Left renal pelvis (tissue), 4 donors: ENCODE measurements at places on chromosomes 3 and 15.

DNA sequence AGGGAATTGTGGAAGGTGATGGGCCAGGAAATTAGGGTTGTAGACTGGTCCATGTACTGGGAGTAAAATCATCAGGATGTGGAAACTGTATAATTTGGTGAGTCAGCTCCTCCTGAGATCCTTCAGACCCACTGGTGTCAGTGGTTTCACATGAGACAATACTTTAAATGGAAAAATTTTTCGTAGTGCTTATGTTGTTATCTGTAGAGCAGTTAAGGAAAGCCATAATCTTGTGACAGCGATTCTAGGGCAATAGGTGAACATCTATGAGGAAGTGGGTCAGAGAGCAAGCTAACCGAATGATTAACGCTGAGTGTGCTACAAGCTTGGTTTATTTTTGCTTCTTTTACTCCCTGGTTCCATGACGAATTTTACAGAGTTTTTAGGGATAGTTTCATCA, 200.6 kb downstream of the CADM2 start:
- DNase-seq = no peak

- no peak for DNase-seq
Observed at GRCh38 chr3:182400838-182401237, 392.5 kb upstream of the ATP11B start.

DNA sequence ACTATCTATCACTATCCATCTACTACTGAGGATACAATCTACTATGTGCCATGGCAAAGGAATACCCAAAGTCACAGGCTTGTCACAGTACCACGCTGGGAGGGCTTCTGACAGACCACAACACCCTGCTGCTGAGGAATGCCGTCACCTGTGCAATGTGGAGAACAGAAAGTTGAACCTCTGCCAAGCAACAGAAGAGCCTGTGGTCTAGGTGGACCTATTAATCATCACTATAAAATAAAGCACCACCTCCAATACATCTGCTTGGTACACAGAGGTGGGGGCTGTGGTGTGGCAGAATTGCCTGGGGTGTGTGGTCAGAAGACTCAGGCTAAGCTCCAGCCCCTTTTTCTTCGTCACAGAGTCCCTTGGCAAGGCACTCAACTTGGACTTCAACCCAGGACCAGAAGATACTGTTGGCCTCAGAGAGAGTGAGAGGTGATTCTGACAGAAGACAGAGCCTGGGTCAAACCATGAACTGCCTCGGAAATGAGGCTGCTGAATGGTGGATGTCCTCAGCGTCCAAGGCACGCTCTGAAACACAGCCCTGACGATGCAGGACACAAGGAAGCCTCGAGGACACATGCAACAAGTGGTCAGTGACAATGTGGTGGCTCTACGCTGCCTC, 189.4 kb upstream of the CHRNA7 start:
- no peak for DNase-seq

- no peak for DNase-seq
Observed at GRCh38 chr3:18872466-18872865, 275.8 kb upstream of the KCNH8 start.

DNA sequence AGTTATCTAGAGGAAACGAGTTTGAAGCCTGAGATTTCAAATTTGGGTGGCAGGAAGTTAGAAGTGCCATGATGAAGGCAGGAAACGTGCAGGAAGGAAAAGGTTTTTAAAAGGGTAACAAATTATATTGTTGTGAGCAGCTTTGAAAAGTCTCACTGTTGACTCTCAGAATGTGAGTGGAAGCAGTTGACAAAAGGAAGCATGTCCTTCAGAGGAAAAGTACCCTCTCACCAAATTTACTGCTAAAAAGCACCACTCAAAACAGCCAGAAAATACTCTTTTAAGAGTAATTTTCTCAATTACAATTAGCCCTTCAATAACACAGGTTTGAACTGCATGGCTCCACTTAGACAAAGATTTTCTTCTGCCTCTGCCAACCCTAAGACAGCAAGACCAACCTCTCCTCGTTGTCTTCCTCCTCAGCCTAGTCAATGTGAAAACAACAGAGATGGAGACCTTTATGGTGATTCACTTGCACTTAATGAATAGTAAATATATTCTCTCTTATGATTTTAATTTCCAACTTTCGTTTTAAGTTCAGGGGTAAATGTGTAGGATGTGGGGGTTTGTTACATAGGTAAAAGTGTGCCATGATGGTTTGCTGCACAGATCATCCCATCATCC, 117.1 kb upstream of the LIPC start:
- DNase-seq = no peak

DNA sequence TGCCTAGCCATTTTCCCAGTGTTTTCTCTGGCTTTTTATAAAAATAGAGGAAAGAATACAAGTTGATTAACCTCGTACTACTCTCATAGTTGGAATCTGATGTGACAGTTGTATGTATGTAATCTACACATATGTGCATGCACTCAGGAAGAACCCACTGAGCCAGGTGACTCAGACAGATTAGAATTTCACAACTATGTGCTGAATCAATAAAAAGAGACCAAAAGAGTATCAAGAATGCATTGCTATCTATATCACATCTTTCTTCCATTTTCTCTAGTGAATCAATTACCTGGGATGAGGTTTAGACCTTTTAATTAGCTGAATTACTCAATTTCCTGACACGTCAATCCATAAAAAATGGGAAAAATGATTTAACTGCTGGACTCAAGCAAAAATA, 319.3 kb upstream of the ATP10A start:
- no peak for DNase-seq

DNA sequence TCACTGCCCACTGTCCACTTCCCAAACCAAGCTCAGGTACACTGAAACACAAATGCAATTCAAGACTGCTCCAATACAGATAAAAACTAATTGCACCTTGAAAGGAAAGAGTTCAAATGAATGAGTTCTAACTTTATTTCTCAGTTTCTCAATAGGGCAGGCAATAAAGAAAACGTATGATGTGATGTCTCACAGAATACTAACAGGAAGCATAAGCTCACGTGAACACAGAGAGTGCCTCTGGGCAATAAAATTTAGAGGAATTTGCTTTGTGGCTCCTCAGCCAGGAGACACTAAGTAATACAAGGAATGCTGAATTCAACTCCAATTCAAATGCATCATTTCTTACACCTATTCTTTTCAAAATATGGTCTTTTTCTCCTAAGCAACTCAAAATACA, 82.3 kb upstream of the OCA2 start:
- no peak for DNase-seq

DNA sequence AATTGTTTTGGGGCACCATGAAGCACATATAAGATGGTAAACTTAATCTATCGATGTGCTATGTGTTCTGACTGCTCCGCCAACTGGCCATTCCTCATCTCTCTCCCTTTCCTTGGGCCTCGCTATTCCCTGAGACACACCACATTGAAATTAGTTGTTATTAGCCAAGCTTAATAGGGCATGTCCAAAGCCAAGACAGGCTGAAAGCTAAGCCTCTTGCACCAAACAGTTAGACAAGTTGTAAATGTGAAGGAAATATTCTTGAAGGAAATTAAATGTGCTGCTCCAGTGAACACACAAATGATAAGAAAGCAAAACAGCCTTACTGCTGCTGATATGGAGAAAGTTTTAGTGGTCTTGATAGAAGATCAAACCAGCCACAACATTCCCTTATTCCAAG, 39.3 kb downstream of the C2CD4A start:
- no peak for DNase-seq

DNA sequence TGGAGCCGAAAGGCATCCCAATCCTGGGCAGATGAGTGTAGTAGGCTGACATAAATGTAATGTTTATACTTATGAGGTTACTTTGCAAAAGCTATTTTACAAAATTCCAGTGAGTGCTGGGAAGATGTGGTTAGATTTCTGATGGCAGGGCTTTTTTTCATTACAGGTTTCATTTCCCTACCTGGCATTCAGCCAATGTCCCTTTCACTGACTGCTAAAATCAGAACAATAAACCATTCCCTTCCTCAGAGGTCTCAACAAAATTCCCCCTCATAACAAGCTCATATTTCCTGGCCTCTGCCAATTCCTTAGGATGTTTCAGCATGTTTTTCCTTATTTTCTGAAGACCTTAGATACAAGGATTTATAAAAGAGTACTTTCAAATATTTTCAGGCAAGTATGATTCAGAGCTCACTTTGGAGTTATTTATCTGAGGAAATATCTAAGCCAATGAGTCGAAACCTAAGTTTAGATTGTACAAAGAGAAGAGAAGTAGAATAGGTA, 40.9 kb upstream of the CCDC80 start:
- DNase-seq = no peak

DNA sequence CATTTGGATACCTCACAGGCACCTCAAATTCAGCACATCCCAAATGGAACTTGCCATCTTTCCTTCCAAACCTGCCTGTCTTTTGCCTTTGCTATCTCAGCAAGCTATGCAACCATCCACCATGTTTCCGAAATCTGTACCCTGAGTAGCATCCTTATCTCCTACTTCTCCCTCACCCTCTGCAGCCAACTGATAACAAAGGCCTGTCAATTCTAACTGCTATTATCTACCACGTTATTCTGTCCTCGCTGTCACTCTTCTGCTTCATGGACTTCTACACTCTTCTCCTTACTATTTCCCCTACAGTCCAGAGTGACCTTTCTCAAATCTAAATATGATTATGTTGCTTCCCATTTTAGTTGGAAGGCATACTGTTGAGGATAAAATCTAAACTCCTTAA, 25.5 kb upstream of the TAFA4 start:
- DNase-seq = no peak

GRCh38 chr15:40714144-40714543, 19.2 kb downstream of the RAD51 start:
- DNase-seq = no peak

DNA sequence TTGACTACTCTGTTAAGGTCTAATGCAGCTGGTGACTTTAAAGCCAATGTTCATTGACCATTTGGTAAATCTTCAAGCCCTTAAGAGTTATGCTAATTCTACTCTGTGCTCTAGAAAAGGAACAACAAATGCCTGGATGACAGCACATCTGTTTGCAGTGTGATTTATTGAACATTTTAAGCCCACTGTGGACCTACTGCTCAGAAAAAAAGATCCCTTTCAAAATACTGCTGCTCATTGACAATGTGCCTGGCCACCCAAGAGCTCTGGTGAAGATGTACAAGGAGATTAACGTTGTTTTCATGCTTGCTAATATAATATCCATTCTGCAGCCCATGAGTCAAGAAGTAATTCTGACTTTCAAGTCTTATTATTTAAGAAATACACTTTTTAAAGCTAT, 110.8 kb downstream of the TBC1D5 start:
- DNase-seq = no peak

- DNase-seq = no peak
Observed at GRCh38 chr3:2420919-2421318, 322.3 kb downstream of the CNTN4 start.

DNA sequence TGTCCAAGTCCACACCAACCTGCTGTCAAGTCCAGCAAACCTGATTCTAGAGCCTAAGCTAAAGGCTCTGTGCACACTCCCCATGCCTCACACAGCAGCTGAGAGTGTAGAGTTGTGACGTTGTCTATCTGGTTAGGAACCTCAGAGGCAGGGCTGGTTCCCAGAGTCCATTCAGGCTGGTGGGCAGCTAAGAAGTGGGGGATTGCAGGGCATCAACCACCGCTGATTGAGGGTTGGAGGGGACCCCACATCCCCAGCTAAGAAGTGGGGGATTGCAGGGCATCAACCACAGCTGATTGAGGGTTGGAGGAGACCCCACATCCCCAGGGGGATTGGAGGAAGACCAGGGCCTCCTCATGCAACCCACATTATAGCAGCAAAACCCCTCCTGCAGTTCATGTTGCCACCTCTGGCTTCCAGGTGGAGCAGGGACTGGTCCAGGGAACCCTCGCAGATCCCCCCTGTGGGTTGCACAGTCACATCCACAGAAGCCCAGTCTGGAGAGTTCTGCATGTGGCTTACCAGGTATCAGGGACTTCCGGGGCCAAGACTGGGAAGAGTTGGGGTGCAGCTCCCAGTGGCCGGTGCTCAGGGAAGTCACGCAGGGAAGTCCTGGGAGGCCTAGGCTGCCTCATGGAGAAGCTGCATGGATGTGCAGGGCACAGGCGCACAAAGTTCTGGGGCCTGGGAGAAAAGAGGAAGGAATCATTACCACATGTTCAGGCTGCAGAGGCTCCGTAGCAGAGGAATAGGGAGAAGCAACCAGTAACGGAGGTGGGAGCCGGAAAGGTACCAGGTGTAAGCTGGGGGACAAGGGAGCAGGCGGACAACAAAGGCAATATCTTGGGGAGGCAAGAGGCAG, 71.4 kb upstream of the PCSK6 start:
- no peak for DNase-seq

DNA sequence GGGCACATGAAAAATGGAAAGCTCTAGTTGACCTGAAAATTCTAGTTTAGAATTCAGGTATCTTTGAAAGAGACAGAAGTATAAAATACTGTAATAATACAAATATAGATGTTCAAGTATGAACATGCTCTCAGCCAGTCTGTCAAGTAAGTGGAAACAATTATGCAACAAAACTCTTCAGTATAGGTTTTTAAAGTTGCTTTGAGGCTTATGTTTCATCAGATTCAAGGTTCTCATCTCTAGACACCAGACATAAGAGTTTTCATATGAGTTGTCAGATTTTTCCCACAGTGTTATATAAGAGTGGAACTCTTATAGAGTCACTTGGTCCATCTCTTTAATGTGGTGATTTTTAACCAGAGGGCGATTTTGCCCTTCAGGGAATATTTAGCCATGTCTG, 22.0 kb downstream of the CMSS1 start:
- DNase-seq = no peak

GRCh38 chr3:53773021-53773436, 73.2 kb downstream of the CHDH start:
- DNase-seq = no peak

DNA sequence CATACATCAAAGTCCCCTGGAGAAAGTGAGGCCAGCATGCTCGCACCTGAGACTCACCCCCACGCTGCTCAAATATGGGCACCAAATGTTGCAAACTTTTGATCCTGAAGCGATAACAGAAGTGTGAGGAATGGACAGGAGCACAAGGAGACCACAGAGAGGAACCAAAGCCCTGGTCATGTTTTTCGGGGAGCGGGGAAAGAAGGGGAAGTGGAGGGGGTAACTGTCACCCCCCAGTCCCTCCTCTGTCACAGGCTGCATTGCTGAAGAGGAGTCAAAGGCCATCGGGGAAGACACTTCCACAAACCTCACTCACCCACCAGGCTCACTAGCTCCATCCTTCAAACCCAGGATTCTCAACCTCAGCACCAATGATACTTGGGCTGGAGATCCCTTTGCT, 182.4 kb downstream of the UACA start:
- DNase-seq = no peak

DNA sequence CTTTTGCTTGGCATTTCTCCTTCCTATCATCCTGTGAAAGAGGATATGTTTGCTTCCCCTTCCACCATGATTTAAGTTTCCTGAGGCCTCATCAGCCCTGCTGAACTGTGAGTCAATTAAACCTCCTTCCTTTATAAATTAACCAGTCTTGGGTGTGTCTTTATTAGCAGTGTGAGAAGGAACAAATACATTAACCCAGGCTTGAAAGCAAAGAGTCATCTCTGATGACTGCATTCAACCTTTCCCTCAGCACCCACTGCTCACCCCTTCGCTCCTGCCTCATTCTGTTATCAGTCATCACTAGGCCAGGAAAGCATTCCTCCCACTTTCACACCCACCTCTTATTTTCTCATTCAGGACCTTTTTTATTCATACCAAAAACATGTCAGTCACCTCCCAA, 59.6 kb upstream of the CASR start:
- no peak for DNase-seq

- no peak for DNase-seq
Observed at GRCh38 chr3:3800685-3801493, 1.7 kb downstream of the LRRN1 start.
